ENCODE measurements at places on chromosomes 5 and 9. TPM values are rescaled to one million over a fixed set of nuclear protein-coding genes. Genes with fewer than 3 reads are reported as not detected.

DNA sequence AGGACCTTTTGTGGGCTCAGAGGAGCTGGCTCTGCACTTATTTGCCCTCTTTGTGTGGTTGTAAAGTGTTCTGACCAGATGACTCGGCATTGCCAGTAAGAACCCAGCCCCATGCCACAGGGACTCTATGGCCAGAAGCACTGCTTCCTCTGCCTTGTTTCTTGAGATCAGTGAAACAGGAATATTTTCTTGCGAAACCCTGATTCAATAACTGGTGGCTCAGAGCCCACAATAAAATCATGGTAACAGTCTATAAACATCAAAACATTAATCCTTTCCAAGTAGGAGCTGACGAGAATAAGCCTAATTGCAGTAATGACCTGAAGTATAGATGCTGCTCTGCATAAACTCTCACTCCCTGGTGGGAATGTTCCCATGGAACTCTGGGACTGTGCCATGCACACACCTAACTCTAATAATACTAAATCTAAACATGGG lies 344.3 kb downstream of the ZNF608 start:
- DNase-seq = no peak

UGCG gene
- 35.5 TPM for total RNA-seq

LCN2 gene
- not detected for total RNA-seq

- DNase-seq = peak; percentile 61
Observed at GRCh38 chr5:172106511-172107356, 81.3 kb downstream of the STK10 start.

SPATA9 gene
- total RNA-seq = not detected

NXNL2 gene
- not detected for total RNA-seq

Measured in T-helper 17 cell (primary cell).